ENCODE measurements at places on chromosomes 3 and 15.

DNA sequence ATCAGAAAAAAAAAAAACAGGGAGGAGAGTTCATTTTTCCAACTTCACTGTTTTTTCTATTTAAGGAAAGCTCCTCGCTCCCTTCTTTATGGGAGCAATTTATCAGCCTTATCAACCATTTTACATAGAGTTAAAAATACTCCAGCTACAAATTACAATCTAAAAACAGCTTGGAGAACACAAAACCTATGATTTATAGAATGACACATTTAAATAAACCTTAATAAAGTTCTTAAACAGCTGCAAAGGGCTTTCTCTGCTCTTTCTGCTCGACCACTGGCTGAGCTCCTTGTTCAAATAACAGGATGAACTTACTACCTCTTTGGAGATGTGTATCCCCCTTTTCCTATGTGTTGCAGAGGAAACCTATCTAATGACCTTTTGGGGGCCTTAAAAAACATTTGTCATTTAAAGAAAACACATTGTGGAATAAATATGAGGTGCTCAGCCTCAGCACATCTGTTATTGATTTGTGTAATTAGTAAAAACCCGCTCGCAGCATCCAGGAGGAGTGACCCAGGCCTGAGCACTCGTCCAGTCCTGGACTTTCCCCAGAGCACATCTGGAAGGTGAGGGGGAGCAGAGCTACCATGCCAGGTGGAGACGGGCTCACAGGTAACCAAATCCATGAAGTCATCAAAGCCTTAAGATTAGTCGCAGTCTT is 231.2 kb downstream of the ATP8B4 start:
- DNase-seq = no peak

GRCh38 chr15:74203914-74204431 is 1.4 kb upstream of the STRA6 start:
- no peak for DNase-seq

- DNase-seq = no peak
Observed at GRCh38 chr3:153284282-153284938, 122.4 kb downstream of the RAP2B start.

- DNase-seq = no peak
Observed at GRCh38 chr15:71116942-71117341, 1.7 kb downstream of the THSD4 start.

DNA sequence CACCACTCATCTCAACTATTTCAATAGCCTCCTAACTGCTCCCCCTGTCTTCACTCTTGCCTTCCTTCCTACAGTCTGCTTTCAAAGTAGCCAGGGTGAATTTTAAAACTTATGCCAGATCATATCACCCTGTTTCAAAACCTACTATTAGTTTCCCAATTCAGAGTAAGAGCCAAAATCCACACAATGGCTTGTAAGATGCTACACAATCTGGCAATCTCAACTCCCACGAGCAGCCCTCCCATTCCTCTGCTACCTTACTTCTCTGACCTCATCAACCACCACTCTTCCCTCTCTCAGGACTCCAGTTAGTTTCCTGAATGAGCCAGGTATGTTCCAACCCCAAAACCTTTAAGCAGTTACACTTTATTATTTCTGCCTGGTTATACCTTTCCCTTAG is 62.5 kb downstream of the VPS13C start:
- no peak for DNase-seq

DNA sequence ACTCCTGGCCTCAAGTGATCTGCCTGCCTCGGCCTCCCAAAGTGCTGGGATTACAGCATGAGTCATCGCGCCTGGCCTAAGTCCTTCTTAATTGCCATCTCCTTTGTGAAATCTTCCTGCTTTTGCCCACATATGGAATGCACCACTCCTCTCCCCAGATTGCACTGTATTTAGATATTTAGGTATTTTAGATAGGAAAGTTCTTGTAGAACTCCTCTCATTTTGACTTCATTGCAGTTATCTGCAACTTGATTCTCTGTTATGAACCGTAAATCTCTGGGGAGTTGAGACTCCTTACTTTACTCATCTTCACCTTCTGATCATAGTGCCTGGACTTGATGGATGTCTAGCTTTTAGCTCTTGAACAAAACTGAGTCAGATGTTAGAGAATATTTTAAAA is 150.7 kb downstream of the AKAP13 start:
- no peak for DNase-seq

DNA sequence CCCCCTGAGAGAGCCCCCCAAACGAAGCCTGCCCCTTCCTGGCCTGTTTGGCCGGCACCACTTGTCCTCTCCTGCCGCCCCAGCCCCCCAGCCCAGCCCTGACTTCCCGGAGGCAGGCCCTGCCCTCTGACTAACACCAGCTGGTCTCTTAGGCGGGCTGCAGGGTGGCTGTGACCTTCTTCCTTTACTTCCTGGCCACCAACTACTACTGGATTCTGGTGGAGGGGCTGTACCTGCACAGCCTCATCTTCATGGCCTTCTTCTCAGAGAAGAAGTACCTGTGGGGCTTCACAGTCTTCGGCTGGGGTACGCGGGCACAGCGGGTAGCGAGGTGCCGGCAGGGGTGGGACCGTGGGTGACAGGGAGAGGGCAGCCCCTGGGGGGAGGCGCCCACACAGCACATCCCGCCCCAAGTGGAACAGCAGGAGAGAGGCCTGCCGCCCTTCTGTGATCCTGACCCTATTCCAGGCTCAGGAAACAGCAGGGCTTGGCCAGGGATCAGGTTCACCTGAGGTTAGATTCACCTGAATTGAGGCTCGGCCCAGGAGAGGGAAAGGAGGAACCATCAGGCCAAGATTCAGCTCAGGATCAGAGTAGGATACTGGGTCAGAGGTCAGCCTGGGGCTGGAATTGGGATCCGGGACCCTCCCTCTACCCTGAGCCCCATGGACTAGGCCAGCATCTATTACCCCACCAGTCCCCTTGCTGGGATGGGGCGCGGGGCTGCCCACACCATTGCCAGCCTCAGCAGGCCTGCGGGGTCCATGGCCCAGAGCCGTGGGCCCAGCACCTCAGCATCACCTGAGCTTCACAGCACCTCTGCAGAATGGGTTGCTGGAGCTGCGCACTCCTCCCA is 21.9 kb downstream of the PTH1R start:
- DNase-seq = no peak

DNA sequence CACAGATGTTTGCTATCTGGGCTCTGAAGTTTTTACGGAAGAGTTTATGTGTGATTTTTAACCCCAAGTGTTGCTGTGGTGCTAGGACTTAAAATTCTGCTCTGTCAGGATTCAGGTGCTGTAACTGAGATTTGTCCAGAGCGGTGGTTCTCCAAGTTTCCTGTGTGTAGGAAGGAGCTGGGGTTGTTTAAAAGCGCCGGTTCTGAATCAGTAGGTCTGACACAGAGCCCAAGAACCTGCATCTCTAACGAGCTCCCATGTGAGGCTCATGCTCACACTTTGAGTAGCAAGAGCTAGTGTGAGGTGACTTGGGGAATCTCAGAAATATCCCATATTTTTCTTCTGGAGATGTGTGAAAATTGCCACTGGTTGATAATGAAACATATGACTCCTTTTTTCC is 325.5 kb downstream of the SATB1 start:
- DNase-seq = no peak

DNA sequence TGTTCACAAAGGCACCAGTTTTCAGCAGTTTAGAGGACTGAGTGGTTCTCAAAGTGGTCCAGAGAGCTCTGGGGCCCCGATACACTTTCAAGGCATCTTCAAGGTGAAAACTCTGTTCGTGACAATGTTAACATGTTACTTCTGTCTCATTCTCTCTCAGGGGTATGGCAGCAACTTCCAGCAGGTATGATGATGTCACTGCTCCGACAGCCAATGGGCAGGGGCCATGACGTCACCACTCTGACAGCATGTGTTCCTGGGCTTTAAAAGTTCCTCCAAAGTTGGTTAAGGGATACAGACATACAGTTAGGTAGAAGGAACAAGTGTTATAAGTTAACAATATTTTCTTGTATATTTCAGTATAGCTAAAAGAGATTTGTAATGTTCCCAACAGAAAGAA is 87.9 kb downstream of the KLF15 start:
- DNase-seq = no peak

GRCh38 chr15:98418122-98418521 is 230.2 kb upstream of the IGF1R start:
- no peak for DNase-seq

DNA sequence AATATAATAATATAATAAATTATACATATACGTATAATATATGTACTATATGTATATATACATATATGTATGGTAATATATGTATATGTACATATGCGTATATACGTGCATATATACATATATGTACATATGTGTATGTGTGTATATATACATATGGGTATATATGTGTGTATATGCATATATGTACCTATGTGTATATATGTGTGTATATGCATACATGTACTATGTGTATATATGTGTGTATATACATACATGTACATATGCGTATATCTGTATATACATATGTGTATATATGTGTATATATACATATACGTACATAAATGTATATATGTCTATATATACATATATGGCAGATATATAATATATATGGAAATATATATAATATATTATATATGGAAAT is 74.8 kb upstream of the ST3GAL6 start:
- DNase-seq = no peak

DNA sequence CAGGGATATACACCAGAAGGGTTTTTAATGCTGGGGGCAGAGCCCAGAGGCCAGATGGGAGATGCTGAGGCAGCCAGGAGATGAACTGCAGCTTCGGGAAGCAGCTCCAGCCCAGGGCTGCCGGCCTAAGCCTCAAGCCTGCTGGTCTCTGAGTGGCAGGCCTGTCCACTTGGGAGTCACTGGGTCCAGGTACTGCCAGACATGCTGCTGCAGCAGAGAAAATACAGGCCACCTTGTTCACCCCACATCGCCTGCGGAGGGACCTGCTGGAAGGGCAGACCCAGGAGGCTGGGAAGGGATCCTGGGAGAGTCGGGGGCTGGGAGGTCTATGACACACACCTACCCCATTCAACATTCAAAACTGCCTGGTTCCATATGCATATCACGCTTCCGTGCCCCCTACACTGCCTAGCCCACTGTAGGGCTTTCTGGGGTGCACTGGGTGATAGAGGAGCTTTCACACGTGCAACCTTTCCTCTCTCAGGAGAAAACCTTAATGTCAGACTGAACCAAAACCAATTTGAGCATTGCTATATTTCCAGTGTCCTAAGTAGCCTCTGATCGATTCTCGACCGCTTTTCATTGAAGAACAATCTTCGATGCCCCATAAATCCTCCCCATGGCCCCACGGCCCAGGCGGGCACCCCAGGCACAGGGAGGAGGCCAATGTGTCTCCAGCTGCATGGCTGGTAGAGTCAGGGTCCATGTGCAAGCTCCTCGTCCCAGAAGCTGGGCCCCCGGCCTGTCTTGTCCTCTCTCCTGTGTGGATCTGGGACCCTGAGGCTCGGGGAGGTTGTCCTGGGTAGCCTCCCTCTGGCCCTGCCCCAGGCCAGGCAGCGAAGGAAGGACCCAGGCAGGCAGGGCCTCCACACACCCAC is 147.4 kb downstream of the ATP10A start:
- DNase-seq = no peak

- DNase-seq = no peak
Observed at GRCh38 chr3:61765157-61765876, 203.9 kb downstream of the PTPRG start.

- no peak for DNase-seq
Observed at GRCh38 chr3:39362812-39363211, 20.4 kb upstream of the SLC25A38 start.

GRCh38 chr3:99690761-99691369 is 52.5 kb downstream of the COL8A1 start:
- no peak for DNase-seq

DNA sequence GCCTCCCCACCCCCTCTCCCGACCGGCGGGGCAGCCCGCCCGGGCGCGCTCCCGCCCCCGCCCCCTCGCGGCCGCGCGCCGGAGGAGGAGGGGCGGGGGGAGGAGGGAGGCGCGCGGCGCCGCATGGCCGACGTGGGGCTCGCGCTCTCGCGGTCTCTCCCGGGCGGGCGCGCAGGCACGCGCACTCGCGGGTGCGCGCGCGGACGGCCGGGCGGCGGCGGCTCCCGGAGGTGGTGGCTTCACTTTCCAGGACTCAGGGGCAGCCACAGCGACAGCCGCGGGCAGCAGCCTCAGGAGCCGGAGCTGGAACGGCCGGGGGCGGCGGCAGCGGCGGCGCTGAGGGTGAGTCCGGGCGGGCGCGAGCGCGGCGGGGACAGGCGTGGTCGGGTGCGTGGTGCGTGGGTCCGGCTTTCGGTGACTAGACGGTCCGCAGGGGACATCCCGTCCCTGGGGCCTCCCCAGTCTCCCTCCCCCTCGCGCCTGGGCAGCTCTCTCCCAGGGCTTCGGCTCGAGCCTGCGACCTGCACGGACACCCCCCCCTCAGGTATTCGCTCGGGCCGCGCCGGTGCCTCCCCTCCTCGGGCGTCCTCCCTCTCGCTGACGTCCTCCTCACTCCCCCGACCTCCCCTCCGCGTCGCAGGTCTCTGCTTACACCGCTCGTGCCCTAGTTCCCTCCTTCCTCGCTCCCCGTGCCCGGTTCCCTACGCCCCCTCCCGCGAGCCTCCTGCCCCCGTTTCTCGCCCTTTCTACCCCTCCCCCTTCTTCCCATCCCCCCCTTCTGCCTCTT is at the start of gene UBE2E2:
TSS of gene UBE2E2 (plus strand) at position 407 of the 787 bp plus-strand sequence.
- no peak for DNase-seq

DNA sequence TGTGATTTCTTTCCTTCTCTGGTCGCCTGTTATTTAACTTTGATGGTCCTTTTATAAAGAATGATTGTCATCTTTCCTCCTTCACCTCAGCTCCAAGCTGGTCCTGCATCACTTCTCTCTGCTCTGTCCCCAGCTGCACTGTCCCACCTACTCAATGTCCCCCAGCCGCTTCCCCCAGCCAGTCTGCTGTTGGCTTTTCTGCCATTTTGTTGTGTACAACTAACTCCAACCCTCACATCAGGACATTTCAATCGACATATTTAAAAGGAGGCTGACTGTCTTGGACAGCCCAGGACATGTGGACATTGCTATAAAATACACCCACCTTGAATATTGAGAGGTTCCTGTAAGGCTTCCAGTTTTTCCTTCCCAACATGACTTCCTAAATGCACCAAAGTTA is 193.8 kb upstream of the RGMA start:
- DNase-seq = no peak

- no peak for DNase-seq
Observed at GRCh38 chr3:79015854-79016253, 751.9 kb downstream of the ROBO1 start.

GRCh38 chr3:41701191-41701698 is 260.7 kb downstream of the ULK4 start:
- DNase-seq = no peak

- DNase-seq = no peak
Observed at GRCh38 chr3:181363231-181363630, 348.5 kb upstream of the SOX2 start.

- DNase-seq = no peak
Observed at GRCh38 chr15:44535092-44535491, 1.9 kb upstream of the EIF3J start.

GRCh38 chr3:137743608-137744007 is 20.5 kb upstream of the SOX14 start:
- DNase-seq = no peak

Data from cortex of kidney (tissue), 1 donor.